NCI-H2081 (cell line): ENCODE measurements at places on chromosomes 2 and 18.

DNA sequence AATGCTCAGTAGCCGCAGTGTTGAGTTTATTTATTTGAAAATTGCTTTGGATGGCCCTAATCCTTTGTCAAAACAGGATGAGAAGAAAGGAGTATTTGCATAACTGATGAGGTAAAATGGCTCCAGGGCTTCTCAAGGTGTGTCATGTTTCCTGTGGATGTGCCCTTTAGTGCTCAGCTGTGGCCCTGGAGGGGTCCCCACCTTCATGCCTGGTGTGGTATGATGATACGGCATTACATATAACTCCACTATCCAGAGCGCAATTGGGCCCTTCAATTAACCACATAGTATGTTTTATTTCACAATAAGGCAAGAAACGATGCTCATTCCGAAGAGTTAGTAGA lies 39.8 kb upstream of the TMEM178A start:
- no peak for DNase-seq

DNA sequence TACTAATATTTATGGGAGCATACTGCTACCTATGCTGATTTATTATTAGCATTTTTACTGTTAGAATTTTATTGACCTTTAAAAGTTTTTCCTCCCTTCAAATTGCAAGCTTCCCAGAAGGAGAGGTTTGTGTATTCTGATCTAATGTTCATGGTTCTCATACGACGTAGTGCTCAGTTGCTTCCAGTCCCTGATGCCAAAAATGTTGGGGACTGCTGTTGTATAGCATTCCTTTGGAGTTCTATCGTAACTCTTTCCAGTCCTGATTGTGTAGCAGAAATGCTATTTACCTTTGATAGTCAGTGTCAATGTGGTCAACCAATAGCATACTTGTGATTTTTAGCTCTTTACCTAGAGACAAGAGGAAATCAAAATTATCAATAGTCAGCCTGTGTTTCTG lies 69.5 kb upstream of the ZSWIM2 start:
- DNase-seq: no peak

- DNase-seq: no peak
These were observed 11.1 kb downstream of the LIMS2 start for GRCh38 chr2:127664065-127664894.

GRCh38 chr2:131426727-131427126 lies 49.2 kb upstream of the TUBA3D start:
- DNase-seq: no peak

DNA sequence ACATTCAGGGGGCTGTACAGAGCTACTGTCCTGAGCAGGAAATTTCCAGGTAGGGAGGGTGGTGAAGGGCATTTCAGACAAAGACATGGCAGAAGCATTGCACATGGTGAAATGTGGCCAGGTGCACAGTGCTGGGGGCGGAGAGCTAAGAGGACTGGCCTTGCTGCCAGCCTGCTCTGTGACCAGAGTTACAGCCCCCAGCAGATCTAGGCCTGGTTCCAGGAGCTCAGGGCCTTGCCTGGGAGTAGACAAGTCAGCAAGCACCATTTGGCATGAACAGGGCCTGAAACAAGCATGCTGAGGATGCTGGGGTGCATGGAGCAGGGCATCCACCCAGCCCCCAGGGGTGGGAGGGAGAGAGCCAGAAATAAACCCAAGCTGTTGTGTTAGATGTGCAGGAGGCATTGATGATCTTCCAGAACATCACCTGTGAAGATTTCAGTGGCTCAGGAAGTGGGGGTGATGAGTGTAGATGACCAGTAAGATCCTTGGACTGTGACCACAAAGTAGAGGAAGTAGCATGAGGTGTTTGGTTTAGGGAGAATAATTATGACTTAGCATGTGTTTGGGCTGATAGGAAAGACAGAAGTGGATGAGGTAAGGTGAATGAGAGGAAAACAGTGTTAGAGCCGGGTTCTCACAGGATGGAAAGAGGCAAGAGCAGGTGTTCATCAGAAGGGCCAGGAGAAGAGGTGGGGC lies 61.1 kb downstream of the COA5 start:
- DNase-seq: no peak
